ENCODE measurements at places on chromosomes 6 and 20. TPM values are rescaled to one million over a fixed set of nuclear protein-coding genes. Genes with fewer than 3 reads are reported as not detected.

SLC22A16 gene
- total RNA-seq = 0.54 TPM

VSTM2L gene
- total RNA-seq = 1.6 TPM

COL20A1 gene
- total RNA-seq = not detected

TCP11 gene
- total RNA-seq = 0.18 TPM

SPATA2 gene
- total RNA-seq = 8.4 TPM

VNN1 gene
- 1.5 TPM for total RNA-seq

WFDC10B gene
- total RNA-seq = not detected

CCM2L gene
- 27.2 TPM for total RNA-seq

SAPCD1 gene
- 2.4 TPM for total RNA-seq
